ENCODE measurements at places on chromosomes 7 and 10.

DNA sequence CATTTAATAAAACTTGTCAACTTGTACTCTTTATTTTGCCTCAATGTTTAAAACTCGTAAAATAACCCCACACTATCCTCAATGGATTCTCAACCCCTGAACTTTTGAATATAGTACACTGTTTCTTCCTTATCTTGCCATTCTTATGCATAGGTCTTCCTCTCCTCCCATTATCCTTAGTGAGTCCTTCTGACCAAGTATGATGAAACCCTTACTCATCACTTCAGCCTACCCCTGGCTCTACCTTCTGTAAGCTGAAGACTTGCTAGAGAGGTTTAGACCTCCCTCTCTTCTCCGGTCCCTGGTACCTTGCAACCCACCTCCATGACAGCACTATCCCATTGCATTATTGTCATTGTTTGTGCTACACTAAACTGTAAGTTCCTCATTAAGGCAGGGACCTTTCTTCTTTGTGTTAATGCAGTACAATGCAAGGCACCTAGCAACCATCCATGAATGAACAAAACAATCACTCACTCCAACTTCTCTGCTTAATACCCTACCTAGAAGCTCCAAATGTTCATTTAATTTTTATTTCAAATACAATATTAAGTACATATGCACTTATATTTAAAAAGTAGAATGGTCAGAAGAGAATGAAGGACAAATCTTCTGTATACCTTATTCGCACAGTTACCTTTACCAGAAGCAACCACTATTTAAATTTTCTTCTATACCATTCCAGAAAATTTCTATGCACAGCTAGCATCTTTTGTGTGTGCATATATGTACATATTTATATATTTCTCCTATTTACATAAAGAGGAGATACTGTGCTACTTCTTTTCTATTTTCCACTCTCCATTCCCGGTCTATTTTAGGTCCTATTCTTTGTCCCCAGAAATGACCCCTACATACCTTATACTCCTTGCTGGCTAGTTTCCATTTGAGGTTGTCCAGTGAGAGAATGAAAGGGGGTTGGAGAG lies 77.5 kb downstream of the SLC16A9 start:
- no peak for DNase-seq

DNA sequence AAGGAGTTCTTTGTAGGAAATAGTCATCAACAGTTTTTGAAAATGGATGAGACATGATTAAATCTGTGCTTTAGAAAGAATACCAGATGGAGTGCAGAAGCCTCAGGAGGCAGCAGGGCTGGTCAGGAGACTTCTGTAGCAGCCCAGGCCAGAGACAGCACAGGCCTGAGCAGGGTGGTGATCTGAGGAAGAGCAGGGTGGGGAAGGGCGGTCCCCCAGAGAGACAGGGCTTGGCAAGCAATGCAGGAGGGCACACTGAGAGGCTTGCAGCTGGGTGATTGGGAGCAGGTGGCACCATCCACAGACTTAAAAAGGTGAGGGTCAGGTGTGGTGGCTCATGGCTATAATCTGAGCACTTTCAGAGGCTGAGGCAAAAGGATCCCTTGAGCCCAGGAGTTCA lies 4.3 kb upstream of the SMKR1 start:
- no peak for DNase-seq

DNA sequence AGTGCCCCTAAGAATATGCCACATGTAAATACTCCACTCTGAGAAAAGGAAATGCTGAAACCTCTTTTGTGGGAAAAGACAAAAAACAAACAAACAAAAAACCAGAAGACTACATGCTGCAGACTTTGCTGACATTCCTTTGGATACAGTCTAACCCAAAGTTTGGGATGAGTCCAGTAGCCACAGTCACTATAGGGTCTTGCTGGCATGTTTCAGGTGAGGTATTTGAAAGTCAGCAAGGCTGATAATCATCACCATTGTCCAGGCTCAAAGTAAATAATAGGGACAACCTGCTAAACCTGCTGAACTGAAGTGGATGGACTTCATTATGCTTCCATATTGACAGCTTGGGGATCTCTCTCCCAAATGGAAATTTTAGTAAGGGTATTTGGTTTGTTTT lies 1087.0 kb upstream of the LRRTM3 start:
- no peak for DNase-seq

DNA sequence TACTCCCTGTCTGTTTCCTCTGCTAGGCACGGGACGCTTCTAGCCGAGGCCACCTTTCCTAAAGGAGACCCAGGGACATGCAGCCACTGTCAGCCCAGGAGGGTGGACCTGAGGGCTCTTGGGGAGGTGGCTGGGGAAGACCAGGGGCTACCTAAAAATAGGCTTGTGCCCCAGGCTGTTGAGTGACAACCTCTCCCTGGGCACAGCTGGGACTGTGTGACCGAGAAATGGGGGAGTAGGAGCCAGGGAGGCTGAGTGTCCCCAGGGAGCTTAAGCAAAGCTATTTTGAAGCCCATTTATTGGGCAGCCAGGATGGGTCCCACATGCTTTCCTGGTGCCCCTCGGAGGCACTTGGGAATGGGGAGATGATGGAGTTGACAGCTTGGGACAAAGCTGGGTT lies 63.8 kb downstream of the CALML3 start:
- DNase-seq = no peak

- no peak for DNase-seq
These were observed 134.4 kb upstream of the FAM3C start for GRCh38 chr7:121530227-121531174.

GRCh38 chr7:150404805-150405583 lies 25.9 kb downstream of the ZNF775 start:
- DNase-seq = peak; percentile 82

DNA sequence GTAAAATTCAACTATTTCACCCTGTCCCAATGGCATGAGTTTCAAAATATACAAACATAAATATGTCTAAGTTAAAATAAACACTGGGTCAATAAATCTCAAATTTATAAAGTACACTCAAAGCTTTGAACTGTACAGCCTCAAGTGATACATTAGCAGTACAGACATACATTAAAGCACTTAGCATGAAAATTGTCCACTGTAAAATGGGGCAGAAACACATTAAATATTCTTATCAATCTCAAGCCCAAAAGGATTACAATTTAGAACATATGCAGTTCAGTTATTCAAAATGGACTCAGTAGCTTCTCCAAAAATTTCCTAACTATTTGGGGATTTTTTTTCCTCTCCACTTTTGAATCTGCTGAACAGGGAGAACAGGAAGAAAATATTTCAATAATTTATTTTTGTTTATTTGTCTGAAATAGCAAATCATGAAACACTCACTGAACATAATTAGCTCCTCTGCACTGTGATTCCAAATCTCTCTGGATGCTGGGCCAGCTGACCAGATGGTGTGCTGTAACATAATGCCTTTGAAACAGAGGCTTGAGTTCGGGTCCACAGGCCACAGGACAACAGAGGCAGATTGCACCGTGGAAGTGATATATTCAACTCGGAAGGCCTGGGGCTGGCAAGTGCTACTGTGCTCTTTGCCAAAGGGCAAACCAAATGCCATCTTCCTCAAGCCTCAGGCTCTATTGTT lies 248.9 kb upstream of the LRRN3 start:
- DNase-seq = no peak

- DNase-seq = no peak
These were observed 94.3 kb downstream of the ZEB1 start for GRCh38 chr10:31413325-31413724.

GRCh38 chr7:128099204-128099671 lies 68.0 kb upstream of the LRRC4 start:
- no peak for DNase-seq

- no peak for DNase-seq
These were observed 51.5 kb downstream of the MAD1L1 start for GRCh38 chr7:2181077-2181854.
